ENCODE measurements at places on chromosomes 12 and 14. TPM values are rescaled to one million over a fixed set of nuclear protein-coding genes. Genes with fewer than 3 reads are reported as not detected.

The CRIP1 gene
- 15.2 TPM for total RNA-seq

The VRTN gene
- not detected for total RNA-seq

The HIF1A gene
- 483 TPM for total RNA-seq

The SPPL3 gene
- total RNA-seq, result 26.5 TPM

The DNAJC22 gene
- 5.9 TPM for total RNA-seq

Data from mesangial cell (primary cell).